Smooth muscle cell of the brain vasculature (primary cell): ENCODE measurements at places on chromosomes 12 and 14.

GRCh38 chr14:97290065-97290464 lies 492.9 kb downstream of the VRK1 start:
- DNase-seq = no peak

- no peak for DNase-seq
Observed at GRCh38 chr12:12194206-12194605, 72.6 kb downstream of the LRP6 start.

- no peak for DNase-seq
Observed at GRCh38 chr14:30185832-30186231, 258.2 kb upstream of the PRKD1 start.

DNA sequence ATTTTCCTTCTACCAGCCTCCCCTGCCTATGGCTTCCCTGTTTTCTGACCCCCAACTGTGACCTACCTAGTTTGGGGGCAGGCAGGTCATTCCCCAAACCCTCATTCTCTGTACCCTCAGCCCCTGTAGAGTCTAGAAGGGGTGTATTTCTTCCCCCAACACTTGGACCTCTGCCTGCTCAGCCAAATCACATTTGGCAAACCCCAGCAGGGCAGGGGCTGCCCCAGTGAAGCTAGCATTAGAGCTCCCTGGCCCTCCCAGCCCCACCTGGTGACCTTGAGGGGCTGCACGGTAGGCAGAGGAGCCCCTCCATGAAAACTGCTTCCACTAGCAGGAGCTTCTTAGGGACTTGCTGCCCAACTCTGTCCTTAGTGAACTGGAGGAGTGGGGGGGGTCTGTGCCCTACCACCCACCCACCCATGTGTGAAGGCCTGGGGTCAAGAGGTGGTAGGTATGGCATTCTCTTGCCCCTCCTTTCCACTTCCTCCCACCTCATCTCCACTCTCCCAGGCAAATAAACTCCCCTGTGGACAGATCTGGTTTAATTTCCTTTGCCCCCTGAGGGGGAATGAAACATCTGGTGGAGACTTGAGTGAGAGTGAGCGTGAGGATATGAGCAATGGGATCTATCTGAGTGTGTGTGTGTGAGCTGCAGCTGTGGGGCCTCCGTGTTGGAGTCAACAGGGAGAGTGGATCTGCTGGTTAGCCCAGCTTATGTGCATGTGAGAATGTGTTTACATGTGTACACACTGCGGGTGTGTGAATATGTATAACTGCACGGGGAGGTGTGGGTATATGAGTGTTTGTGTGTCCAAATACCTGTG lies 1.6 kb downstream of the NXPH4 start:
- DNase-seq = no peak

GRCh38 chr12:95615749-95616148 lies 64.5 kb upstream of the USP44 start:
- DNase-seq = no peak

DNA sequence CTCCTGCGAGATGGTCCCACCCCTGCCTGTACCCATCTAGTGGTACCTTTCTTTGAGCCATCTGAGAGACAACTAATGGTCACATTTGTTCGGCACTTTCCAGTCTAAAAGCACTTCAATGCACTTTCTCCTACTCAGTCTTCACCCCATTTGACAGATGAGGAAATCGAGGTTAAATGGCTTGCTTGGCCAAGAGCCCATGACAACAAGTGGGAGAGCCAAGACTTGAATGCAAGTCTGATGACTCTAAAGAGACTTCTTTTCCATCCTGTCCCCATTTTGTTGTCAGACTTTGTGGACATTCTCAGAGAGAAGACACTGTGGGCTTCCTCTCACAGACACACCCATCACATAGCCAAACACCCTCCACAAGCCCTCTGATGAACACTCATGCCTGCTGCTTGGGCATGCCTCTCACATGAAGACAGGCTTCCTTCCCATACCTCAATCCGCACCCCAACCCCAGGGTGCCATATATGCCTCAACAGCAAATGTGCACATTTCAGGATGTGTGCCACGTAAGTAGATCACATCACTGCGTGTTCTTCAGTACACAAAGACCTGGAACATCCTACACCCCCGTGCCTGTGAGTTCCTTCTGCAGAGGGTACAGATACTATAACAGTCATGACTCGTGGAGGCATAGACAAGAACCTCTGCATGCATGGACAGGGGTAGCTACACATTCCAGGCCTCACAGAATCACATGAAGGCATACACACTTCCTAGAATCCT lies 805 bp downstream of the MYH7 start:
- DNase-seq = no peak

DNA sequence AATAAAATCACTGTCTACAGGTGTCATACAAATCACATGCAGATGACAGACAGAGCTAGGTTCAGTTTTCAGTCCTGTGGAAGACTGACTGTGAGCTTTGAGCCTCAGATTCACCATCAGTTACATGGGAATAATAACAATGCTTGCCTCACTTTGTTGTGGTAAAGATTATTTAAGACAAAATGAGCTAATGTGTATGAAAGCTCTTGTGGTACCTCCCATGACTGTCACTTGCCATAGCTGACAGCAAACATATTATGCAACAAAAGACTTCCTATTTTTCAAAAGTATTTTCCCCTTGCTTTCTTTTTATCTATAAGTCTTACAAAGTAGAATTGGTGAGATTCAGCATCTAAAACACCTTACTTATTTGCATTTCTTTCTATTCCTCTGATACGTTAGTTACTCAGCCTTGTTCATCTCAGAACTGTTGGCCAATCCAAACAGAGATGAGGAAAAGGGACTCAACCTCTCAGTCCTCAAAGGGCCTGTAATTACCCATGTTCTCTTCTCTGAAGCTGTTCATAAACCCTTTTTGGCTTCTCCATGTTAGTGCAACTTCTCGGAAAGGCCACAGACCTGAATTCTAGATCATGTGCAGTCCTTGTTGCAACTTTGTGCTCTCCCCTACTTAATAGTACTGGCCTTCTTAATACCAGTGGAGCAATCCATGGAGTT lies 8.8 kb upstream of the DDHD1 start:
- no peak for DNase-seq

- no peak for DNase-seq
Observed at GRCh38 chr12:132419631-132420246, 70.2 kb upstream of the FBRSL1 start.
